ENCODE measurements at places on chromosomes 7 and 10.

DNA sequence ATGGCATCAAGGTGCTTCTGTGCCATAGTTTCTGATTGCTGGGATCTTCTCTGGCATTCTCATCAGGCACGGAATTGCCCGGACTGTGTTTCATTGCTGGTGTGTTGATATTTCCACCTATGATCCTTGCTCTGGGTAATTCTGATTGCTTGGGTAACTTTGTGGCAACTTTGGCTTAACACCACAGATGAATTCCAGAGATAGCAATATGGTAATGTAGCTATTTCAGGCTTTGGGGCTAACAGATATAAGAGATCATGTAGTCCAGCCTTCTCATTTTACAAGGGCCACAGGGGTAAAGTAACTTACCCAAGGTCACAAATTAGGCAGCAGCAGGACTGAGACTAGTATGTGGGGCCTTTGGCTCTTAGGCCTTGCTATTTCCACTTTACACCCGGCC is 53.9 kb upstream of the PLPP4 start:
- DNase-seq = no peak

GRCh38 chr10:90987383-90987782 is 66.5 kb upstream of the ANKRD1 start:
- no peak for DNase-seq

GRCh38 chr7:24793982-24794648 is 36.9 kb upstream of the GSDME start:
- DNase-seq = no peak

- peak; percentile 40 for DNase-seq
Measured at GRCh38 chr7:93232673-93233018, 480 bp downstream of the VPS50 start.

- no peak for DNase-seq
Measured at GRCh38 chr10:94006591-94007550, 13.1 kb downstream of the PLCE1 start.

- no peak for DNase-seq
Measured at GRCh38 chr10:35462491-35462934, 126.2 kb downstream of the CCNY start.

- DNase-seq = peak; percentile 45
Measured at GRCh38 chr10:103982639-103983038, 15.7 kb downstream of the SLK start.

DNA sequence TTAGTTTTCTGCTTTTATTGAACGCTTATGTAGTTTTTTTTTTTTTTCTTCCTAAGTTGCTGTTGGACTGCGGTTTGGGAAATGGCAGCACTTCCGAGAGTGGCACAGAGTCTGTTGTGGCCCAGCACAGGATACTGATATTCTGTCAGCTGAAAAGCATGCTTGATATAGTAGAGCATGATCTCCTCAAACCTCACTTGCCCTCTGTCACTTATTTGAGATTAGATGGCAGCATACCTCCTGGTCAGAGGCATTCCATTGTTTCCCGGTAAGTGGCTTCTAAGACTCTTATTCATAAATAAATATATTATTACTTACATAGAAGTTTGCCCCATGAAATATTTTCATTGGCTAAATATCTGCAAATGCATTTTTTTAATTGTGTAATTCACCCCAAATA is 101.1 kb downstream of the BTAF1 start:
- no peak for DNase-seq

DNA sequence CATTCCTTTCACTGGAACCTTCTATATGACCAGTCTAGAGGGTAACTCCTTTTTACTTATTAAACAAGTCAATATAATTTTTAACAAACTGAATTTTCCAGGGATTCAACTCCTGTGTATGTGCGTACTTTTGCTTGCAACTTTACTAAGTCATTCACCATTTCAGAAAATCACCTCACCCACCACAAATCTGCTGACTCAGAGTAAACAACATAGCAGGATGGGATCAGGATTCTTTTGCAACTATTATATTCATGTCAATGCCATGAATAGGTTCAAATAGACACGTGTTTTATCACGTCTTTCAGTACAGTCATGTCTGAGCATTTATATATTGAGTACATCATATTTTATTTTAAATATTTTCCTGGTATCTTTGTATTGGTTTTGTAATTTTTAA is 14.5 kb downstream of the CTTNBP2 start:
- no peak for DNase-seq

DNA sequence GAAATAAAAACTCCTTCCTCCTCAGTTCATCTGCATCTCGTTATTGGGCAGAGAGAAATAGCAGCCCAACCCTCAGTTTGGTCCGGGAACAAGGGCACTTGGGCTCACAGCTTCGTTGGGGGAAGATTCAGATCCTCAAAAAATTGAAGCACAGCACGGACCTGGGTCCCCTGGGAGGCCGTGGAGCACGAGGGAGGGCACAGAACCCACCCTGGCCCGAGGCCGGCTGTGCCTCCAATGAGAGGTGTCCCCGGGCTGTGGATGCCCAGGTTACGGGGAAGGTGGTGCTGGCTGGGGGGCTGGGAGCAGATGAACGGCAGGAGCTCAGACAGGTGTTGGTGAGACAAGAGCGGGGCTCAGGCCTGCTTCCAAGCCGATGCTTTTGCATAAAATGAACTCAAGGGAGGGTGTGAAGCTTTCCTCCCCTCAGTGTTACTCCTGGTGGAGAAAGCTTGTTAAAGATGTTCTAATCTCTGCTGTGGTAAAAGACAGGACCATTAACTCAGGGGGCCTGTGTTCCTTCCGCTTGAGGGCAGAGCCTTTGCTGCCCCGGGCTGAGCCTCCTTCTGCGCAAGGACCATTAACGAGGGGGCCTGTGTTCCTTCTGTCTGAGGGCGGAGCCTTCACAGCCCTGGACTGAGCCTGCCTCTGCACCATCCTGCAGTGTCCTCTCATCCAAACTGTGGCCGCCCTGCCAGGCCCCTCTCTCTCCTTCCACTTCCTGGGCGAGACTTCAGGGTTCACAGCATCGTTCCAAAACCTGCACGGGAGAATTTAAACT is 302.2 kb downstream of the ADARB2 start:
- DNase-seq = no peak

GRCh38 chr10:2979306-2979705 is 88.0 kb upstream of the PFKP start:
- no peak for DNase-seq

- no peak for DNase-seq
Measured at GRCh38 chr10:99984211-99985034, 25.3 kb downstream of the DNMBP start.

GRCh38 chr10:78953113-78953798 is 115.5 kb upstream of the ZMIZ1 start:
- DNase-seq = no peak

DNA sequence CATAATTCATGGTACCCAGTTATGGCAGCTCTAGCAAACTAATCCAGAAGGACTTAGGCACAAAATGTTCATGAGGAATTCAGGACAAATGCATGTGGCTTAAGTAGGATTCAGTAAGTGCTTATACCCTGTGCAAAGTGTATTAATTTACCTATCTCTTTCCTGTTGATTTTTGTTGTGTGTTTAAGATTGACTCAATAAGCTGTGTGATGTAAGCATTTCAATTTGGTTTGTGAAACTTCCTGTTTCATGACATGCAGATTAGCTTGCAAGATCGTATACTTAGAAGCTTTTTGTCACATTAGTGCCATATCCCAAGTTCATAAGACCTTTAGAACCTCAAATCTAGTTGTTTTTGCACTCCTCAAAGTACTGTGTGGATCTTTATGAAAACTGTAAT is 416.7 kb downstream of the ARL4A start:
- no peak for DNase-seq

DNA sequence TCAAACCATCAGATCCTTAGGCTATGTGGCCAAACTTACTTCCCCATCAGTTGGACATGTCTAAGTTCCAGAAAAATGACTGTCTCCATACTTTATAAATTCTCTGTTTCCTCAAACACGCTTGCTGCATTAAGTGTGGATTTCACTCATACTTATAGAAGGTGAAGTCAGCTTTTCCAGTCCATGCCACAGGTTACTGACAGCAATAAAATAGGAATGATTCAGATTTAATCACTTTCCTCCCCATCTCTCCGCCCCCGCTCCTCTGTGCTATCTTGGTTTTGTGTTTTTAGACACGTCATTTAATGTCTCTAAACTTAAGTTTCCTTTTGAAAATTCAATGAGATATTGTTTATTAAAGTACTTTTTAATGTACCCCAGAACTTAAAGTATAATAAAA is 1098.0 kb upstream of the C7orf33 start:
- DNase-seq = no peak

DNA sequence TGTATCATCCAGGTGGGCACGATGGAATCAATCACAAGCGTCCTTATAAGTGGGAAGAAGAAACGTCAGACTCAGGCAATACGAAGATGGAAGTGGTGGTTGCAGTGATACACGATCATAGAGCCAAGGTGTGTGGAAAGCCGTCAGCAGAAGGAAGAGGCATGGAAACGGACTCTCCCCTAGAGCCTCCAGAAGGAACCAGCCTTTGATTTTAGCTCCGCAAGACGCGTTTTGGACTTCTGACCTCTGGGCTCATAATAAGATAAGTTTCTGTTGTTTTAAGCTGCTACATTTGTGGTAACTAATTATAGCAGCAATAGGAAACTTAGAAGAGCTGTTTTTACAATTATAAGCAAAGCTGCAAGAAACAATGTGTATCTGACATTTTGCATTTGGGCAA is 14.8 kb downstream of the FANK1 start:
- DNase-seq = no peak

GRCh38 chr7:156886020-156886795 is 6.8 kb downstream of the LMBR1 start:
- DNase-seq = no peak

GRCh38 chr7:121300685-121301420 is 27.9 kb upstream of the WNT16 start:
- DNase-seq = no peak

DNA sequence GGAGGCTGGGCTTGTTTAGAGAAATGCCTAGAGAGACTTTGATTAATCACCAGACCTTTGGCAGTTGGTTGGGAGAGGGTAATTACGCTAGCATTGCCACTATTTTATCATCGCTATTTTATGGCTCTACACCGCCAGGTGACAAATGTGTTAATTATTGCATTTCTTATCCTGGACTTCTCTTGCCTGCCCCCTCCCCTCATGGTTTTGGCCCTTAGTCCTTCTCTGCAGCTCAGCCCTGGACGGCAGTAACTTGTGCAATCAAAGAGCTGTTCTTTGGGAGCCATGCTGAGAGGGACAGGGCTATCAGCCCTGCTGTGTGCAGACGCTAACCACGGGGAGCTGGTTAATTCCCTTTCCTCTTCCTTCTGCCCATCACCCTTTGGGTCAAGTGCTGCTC is 585.0 kb downstream of the AUTS2 start:
- DNase-seq = no peak

DNA sequence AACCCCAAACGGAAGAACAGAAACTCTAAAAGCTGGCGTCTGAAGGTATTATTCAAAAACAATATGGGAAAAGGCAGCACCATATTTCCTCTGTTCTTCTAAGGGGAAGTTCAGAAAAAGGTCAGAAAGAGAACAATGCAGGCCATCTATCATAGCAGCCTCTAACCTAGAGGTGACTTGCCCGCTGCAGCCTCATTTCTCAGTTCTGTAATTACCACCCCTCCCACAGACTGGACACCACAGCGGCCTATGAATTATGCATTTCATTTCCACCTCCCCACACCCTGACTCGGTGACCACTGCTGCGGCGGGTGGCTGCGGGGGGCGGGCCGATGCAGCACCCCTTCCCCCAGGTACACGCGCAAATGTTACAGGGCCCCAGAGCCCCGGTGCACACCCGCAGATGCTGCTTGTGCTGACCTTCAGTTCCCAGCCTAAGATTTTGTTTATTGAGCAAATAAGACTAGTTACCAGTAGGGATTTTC is 125.5 kb downstream of the CLEC2L start:
- DNase-seq = no peak

GRCh38 chr10:34135515-34135914 is 679.6 kb downstream of the PARD3 start:
- no peak for DNase-seq

DNA sequence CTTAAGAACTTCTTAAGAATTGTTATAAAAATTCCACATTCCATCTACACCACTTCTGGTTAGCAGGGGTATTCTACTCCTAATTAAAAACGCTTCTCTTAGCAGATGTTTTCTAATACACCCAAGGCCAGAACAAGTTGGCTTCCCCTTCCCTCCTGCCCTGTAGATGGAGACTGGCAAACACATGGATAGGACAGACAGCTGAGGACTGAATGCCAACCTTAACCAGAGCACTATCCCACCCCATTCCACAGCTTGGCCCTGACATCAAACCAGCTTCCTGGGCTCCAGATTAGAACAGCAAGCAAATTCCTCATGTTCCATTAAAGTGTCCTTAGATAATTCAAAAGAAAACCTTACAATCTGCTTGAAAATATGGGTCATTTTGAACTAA is 56.6 kb upstream of the IL6 start:
- DNase-seq = no peak

GRCh38 chr10:59926086-59926485 is 19.7 kb upstream of the CCDC6 start:
- DNase-seq = no peak

All from ACHN (cell line).